ENCODE measurements at places on chromosomes 3 and 15.

- DNase-seq, result no peak
Observed at GRCh38 chr3:178500631-178501030, 35.6 kb upstream of the KCNMB2 start.

DNA sequence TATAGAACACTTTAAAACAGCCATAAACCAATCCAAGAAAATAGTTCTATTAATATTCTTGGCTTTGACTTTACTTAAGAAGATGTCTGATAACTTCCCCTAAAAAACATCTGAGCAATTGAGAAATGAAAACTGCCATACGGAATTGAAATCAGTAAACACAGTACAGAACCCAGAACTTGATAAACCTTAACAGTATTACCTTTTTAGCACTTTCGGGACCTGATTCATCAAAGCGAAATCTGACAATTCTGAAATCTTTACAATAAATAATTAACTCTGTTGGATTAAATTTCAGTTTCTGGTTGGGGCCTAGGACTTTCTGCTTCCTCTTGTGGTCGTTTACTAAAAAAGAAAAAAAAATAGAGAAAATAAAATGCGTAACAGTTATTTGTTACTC is 17.3 kb downstream of the MTMR10 start:
- no peak for DNase-seq

- DNase-seq, result no peak
Observed at GRCh38 chr3:4514916-4515315, 21.8 kb downstream of the ITPR1 start.

GRCh38 chr15:26722621-26723160 is 50.2 kb downstream of the GABRB3 start:
- DNase-seq, result no peak

DNA sequence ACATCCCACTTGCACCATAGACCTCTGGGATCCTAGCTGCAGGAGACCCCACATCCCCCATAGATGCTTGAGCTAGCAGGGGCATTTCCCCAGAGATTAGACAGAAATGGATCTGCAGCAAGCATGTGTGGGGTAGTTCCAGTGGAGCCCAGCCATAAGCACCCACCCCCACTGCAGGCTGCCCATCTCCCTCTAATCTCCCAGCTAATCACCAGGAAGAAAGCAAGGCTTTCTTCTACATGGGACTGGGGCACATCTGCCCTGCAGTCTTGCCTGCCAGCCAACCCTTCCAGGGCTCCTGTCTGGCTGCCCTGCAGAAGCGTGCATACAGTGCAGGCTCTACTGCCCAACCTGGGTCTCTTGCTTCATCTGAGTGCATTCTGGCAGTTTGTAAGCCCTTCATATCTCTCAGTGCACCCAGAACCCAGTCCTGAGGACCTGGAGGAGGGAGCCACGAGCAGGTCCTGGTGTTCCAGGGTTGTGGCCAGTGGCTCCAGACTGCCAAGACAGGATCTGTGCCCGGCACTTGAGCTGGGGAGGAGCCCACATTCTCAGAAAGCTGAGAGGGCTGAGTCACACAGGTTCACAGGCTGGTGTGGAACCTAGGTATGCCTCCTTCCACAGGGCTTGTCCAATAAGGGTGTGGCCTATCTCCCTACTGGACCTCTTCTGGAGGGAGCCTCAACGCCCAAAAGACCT is 49.9 kb upstream of the IGSF11 start:
- no peak for DNase-seq

GRCh38 chr3:180918542-180918941 is 6.1 kb downstream of the FXR1 start:
- DNase-seq, result no peak

DNA sequence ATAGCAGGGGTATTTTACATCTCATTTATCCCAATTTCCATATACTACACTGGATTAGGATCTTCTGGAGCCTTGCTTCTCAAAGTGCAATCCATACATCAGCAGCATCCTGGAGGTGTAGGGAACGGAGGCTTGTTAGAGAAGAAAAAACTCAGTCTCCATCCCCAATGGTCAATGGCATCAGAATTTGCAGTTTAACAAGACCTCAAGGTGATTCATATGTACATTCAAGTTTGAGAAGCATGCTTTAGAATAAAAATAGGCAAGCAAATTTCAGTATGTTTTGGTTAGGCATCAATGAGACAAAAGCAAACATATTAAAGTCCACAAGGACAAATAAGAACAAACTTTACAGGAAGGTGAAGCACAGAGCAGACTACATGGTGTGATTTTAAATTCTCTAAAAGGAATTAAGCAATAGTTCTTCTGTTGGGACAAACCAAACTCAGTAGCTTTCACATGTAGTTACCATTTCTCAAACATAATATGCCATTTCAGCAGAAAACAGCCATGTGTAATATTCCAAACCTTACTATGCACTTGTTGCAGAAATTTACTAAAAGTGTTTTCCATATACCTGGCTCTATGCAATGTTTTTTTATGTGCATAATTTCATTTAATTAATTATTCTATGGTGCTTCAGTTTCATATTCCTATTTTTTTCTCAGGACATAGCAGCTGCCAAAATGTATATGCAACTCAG is 360.3 kb upstream of the NECTIN3 start:
- no peak for DNase-seq

DNA sequence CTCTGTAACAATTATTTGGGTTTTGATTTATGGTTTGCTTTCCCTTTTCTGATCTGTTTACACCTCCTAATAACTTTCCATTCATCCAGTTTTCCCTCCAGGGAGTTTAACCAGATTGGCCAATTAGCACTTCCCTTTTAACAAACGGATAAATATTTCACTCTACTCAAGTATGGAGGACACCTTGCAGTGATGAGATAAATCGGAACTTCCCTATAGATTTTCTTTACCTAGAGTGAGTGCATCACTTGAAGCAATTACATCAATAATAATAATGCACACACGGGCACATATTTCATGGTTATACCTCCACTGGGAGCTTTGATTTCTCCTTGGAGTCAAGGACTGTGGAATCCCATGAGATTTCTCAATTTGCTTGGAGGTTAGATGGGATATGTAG is 239.1 kb upstream of the CFAP20DC start:
- DNase-seq, result no peak

DNA sequence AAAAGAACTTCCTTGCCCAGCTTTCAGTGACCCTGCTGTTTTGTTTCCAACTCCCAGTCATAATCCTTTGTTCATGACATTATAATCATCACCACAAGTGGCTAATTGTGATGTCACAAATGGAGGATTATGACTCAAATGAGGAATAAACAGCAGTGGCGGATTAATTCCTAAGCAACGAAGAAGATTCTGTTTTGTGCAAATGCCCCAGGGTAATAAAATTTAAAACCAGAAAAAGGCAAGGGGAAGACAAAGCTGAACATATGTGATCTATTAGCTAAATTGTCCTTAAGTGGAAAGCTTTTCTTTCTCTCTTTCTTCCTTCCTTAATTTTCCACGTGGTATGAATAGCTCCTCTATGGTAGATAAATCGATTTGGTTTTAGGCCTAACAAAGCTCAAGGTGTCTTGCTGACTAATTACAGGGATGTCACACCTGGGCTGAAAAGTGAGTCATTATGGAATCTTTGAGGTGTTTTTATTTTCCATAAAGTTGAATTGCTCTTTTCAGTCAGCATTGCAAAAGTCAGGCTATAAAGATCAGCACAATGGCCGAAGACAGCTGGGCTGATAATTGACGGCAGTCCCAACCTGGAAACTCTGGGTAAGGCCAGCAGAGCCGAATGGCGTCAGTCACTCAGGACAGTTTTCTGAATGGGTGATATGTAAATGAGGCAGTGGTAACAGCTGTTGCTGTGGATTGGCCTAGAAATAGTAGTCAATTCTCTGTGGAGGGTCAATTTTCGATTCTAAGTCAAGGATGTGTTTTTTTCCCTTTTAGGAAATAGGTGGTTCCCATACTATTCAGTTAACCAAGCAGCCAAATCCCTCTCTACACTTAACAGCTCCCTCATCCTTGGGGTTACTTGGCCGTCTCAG is 121.5 kb downstream of the PTPRG start:
- no peak for DNase-seq

DNA sequence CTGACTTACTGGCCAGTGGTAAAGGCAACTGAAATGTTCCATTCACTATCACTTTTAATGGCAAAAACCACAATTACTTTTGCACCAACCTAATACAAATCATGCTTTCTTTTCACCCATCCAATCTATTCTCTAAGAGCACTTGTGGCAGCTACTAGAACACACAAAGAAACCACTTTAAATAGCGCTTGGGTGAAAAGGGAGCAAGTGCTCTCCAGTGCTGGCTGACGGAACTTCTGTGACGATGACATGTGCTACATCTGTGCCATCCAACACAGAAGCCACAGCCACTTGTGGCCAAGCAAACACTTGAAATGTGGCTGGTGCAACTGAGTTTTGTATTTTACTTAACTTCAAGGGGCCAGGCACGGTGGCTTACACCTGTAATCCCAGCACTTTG is 18.9 kb downstream of the SH3BP5 start:
- DNase-seq, result no peak

DNA sequence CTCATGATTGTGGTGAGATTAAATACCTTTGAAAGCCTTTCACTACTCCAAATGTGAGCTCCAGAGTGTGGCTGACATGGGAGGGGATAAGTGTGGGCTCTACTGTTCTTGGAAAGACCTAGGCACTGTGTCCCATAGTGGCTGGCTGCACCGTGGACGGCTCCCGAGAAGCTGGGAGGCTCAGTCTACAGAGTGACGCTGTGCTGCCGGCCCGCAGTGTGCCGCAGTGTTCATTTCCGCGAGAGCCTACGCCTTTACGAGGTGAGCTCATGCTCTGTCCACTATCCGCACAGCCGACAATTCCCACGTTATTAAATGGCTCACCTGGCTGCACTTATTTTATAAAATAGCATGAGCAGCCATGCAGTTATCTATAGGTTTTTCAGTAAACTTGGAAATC is 66.9 kb downstream of the MTHFS start:
- no peak for DNase-seq

GRCh38 chr3:157398598-157398997 is 38.1 kb upstream of the PTX3 start:
- DNase-seq, result no peak

GRCh38 chr15:29516929-29517328 is 247.3 kb upstream of the NSMCE3 start:
- no peak for DNase-seq

DNA sequence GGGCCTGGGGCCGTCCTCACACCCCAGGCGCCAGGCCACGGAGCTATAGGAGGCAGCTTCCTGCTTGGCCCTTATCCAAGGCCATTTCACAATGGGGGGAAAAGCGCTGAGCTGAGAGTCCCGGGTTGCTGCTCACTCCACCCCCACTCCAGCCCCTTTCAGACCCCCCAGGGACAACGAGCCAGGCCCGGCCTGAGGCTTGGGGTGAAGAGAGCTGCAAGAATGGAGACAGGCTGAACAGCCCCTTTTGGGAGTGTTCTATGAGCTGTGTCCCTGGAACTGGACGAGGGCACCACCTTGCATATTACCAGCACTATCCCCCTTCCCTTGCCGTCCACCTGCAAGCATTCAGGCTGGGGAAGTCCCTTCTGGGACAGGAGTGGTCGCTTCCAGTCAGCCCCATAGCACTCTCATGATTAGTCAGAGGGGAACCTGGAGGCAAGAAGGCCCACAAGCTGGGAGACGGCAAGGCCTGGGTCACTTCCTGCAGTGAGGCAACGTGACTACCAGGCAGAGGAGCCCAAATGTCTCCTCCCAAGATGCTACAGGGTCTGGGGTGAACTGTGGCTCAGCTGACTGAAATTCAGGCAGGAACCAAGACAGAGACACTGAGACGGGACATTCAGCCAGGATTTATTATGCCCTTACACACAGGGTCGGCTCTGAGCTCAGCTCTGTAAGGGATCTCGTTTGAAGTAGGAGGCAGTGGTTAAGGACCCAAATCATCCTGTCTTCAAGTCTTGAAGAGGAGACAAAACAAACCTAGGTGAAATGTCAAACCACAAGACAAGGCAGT is 8.6 kb upstream of the SRP14 start:
- no peak for DNase-seq

DNA sequence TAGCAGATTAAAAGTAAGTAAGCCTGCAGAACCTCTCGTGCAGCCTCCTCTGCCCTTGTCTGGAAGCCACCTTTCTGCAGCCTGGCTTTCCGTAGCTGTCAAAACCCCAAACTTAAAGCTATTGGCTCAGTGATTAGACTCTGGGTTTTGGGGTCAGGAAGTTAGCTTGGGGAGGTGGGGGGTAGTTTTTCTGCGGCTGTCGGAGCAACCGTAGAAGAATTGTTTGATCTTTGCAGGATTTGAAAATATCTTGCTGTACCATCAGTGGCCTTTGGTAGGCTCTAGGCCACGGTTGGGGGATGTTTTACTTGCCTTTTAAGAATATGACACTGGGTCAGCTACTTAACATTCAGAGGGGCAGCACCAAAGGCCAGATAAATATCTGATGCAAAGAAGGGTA is 88.4 kb upstream of the RASGRP1 start:
- DNase-seq, result no peak

GRCh38 chr3:88298189-88298588 is 148.4 kb downstream of the C3orf38 start:
- DNase-seq, result no peak

GRCh38 chr15:69451951-69452691 is 497 bp upstream of the RPLP1 start:
- no peak for DNase-seq

DNA sequence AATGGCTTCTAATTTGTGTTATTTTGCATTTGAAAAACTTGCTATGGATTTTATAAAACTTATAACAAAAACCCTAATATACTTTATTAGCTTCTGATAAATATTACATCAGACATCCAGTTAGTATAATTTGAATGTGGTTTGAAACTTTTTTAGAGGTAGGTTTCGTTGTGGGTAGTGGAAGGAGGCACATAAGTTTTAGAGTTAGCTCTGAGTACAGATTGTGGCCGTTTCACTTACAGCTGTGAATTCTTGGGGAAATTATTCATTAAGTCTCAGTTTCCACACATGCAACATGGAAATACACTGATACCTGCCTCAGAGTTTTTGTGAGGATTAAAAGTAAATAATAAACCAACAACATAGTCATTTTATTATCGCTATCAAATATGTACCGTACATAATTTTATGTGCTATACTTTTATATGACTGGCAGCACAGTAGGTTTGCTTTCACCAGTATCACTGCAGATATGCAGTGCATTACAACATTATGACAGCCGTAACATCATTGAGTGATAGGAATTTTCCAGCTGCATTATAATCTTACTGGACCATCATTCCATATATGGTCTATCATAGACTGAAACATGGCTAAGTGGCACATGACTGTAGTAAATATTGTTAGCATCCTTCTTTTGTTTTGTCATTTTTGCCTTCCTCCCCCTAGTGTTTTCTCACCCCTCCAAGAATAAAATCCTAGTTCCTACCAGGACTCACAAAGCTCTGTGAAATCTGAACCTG is 175.6 kb downstream of the AKAP13 start:
- no peak for DNase-seq

All from GOT3 (cell line).